ENCODE measurements at places on chromosomes 7 and 10.

DNA sequence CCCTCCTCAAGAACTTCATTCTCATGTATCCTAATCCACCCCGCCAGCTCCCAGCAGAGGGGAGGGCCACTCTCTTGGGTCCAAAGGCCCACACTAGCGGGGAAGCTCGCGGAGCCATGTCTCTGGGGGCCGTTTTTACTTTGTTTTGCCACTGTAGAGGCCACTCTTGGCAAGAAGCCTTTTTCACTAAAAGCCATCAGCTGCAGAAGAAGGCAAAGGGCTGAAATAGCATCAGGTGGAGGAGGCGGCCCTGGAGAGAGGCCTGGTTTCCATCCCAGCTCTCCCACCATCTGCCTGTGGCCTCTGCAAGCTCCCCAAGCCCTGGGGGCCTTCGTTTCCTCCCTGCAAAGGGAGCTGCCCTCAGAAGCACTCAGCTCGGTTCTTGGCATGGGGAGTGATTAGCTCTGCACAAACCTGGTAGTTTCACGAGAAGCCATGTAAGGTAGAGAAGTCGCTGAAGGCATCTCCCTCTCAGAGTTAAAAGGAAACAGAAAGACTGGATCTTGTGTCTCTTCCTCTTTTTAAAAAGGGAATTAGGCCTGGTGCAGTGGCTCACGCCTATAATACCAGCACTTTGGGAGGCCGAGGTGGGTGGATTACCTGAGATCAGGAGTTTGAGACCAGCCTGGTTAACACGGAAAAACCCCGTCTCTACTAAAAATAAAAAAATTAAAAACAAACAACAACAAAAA is 70.3 kb downstream of the PARP12 start:
- no peaks in the 10 kb centered on the region for H3K27me3 ChIP-seq
- H3K4me3 ChIP-seq, result no peak overlapping the region
- no peaks in the 10 kb centered on the region for H3K4me1 ChIP-seq
- no peak for DNase-seq
- no peak overlapping the region for H3K27ac ChIP-seq

DNA sequence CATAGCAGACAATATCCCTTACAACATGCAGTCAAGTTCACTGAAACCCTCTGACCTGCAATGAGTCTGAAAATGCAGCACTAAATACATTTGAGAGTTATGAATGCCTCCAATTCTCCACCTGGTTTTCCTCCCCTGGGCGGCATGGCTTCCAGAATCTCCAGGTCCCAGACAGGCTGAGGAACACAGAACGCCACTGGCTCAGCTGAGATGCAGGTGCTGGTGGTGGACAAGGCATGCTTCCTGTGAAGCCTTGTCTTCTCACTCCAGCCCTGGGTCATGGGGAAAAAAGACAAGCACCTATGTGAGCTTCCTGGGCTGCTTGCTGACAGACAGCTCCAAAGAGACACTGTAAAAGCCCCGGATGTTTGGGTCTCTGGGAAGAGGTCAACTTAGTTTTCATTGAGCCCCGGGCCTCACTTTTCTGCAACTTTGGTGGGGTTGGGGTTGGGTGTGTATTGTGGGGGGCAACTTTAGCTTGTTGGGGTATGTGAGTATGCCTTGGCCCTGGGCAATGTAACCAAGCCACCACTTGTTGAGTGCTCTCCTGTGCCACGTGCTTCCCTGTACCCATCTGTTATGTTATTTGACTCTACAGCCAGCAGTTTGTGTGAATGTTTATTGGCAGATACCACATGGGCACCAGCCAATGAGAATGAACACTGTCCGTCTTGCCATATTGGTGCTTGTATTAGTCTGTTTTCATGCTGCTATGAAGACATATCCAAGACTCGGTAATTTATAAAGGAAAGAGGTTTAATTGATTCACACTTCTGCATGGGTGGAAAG is 127.8 kb downstream of the EMX2 start:
- H3K36me3 ChIP-seq, result no peaks in the 10 kb centered on the region
- H3K27me3 ChIP-seq, result no peaks in the 10 kb centered on the region
- no peak overlapping the region for H3K4me3 ChIP-seq
- no peaks in the 10 kb centered on the region for H3K4me1 ChIP-seq
- no peak for DNase-seq

GRCh38 chr7:134071355-134072331 is 55.5 kb upstream of the LRGUK start:
- no peaks in the 10 kb centered on the region for H3K4me1 ChIP-seq
- H3K4me3 ChIP-seq, result no peak overlapping the region

DNA sequence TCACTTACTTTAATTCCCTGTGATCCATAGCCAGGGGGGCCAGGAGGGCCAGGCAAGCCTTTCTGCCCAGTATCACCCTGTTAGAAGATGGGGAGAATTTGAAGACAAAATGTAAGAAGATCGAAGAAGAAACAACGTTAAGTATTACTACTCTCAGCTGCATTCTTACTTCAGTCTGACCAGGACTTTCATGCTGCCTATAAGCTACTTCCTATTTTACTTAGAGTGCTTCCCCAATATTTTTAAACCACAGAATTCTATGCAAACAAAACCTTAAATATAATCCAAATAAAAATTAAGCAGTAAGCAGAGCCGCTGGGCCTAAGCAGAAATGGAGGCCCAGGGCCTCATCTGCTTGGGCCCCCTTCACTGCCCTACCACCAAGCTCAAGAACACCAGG is 117.8 kb downstream of the COL28A1 start:
- peaks cover 6% of the 10 kb centered on the region for H3K4me1 ChIP-seq
- no peak overlapping the region for H3K4me3 ChIP-seq
- no peaks in the 10 kb centered on the region for H3K36me3 ChIP-seq
- no peak for DNase-seq

- H3K27me3 ChIP-seq, result no peaks in the 10 kb centered on the region
- no peak overlapping the region for H3K27ac ChIP-seq
- H3K36me3 ChIP-seq, result no peaks in the 10 kb centered on the region
- no peak overlapping the region for H3K4me3 ChIP-seq
- no peak for DNase-seq
- peaks cover 5% of the 10 kb centered on the region for H3K4me1 ChIP-seq
These were observed 13.4 kb upstream of the RASSF4 start for GRCh38 chr10:44946205-44946604.

DNA sequence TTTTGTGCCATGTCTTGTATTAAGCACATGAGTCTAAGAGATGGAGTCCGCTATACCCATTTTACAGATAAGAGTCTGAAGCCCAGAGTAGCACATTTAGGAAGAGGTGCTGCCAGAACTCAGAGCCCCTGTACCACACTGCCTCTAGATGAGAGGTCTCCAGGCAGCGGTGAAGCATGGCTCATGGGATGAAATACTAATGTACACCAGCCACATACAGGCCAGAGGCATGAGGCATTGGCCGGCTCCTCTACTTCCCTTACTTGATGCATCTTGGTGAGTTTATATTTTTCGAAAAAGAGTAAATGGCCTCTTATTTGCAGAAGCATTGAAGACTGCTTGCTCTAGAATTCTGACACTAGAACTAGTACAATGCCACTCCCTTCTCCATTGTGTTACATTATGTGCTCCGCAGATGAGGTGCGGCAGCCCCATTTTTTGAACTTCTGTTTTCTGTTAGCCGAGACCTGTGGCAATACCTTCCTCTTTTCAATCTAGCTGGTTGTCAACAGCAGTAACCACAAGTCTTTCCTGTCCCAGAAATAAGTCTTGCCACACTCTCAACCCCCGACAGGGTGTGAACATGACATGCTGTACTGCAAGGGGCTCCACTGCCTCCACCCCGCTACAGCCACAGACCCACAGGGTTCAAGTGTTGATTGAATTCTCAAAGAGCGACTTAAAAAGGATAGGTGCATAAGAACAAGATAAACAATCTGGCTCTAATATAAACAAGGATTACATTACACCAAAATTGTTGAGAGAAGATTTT is 145.3 kb downstream of the CELF2 start:
- DNase-seq, result peak; percentile 61
- H3K36me3 ChIP-seq, result no peaks in the 10 kb centered on the region
- H3K4me3 ChIP-seq, result peak overlapping the region; percentile 76

DNA sequence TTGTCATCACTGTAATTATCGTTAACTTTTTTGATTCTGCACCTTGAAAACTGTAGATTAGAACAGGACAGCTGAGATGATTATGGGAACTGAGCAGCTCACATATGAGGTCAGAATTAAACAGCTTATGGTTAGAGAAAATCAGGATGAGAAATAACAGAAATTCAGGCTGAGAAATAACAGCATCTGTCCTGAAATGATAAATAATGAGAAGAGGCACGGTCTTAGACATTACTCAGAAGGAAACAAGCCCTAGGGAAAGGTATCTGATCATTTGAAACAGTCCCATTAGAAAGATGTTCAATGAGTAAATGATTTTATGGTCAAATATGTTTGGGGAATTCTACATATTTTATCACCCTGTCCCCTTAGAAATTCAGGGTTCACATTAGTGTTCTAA is 65.6 kb upstream of the PCGF5 start:
- DNase-seq, result no peak
- H3K4me1 ChIP-seq, result no peaks in the 10 kb centered on the region

- no peak overlapping the region for H3K4me3 ChIP-seq
- DNase-seq, result no peak
- H3K4me1 ChIP-seq, result no peaks in the 10 kb centered on the region
- H3K27ac ChIP-seq, result no peak overlapping the region
- no peaks in the 10 kb centered on the region for H3K36me3 ChIP-seq
These were observed 227.7 kb upstream of the SEMA3E start for GRCh38 chr7:83876593-83876992.
